Retinal pigment epithelial cell (primary cell): ENCODE measurements at places on chromosomes 12 and 14.

GRCh38 chr12:65443038-65443437 lies 164.6 kb downstream of the MSRB3 start:
- DNase-seq = no peak

- DNase-seq = no peak
Observed at GRCh38 chr12:98355933-98356332, 159.5 kb upstream of the TMPO start.

- no peak for DNase-seq
Observed at GRCh38 chr14:74875941-74876913, at the start of gene PROX2. Gene PROX2 (minus strand): TSS chr14:74876145. CDS start chr14:74863834, 12,311 bp downstream.

- DNase-seq = no peak
Observed at GRCh38 chr12:111846016-111846415, 4.0 kb downstream of the MAPKAPK5 start.

DNA sequence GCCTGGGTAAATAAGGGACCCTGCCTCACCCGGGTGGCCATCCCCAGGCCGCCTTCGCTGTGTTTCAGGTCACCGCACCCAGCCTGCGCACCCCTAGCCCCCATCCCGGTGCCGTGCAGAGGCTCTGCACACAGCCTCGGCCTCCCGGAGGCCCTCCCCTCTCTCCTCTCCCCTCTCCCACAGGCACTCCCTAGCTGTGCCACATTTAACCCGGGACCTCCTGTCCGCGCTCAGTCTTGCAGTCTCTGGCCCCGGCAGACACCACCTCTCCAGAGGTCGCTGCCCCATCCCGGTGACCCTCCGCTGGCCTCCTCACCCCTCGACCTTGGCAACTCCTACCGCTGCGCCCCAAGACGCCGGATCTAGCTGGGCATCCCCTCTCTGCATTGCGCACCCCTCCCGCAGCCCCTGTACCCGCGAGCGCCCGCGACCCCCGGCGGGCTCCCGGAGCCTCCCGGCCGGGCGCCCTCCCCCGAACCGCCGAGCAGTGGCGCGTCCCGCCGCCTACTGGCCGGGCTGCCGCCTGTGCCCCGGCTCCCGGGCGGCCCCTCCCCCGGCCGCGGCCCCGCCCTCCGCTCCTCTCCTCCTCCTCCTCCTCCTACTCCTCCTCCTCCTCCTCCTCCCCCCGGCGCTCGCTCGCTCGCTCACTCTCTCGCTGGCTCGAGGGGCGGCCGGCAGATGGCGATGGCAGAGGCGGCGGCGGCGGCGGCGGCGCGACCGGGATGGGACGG lies 120.7 kb downstream of the AACS start:
- DNase-seq = no peak

DNA sequence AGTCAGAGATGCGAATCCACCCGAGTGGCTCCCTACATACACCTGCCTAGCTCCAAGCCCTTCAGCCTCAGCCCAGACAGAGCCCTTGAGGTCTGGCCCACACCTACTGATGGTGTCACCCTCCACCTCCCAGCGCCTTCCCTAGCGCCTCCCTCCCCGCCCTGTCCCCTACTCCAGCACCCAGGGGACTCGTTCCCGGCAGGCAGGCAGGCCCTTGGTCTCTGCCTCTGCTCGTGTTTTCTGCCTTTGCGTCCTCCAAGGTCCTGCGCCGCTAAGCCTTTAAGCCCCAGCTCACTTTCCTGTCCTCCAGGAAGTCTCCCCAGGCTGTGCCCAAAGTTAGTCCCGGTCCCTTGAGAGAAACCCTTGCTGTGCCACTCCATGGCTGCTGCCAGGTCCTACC lies 12.7 kb downstream of the INF2 start:
- DNase-seq = no peak

GRCh38 chr12:121533394-121534090 lies 47.3 kb downstream of the KDM2B start:
- DNase-seq = no peak

GRCh38 chr12:1273051-1273450 lies 282.0 kb downstream of the ERC1 start:
- DNase-seq = no peak

DNA sequence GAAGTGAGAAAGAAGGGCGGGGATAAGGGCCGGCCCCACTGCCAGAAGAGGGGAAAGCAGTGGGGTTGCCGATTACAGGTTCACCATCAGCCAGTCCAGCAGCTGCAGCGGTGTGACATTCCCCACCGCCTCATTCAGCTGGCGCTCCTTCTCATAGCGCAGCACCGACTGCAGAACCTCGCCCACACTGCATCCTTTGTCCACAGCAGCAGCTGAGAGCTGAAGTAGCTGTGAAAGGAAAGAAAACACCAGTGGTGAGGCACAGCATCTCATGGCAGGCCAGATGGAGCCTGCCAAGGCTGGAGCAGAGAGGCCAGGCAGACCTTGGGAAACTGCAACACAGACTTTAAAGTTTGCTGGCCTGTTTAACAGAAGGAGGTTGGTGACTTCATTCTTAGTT lies 33.2 kb downstream of the AKAP3 start:
- no peak for DNase-seq

- DNase-seq = peak; percentile 63
Observed at GRCh38 chr12:95205685-95206084, 11.6 kb downstream of the FGD6 start.

- no peak for DNase-seq
Observed at GRCh38 chr12:60872219-60872618, 1276.4 kb downstream of the SLC16A7 start.

GRCh38 chr12:31872831-31873604 lies 86.2 kb upstream of the RESF1 start:
- no peak for DNase-seq
